ENCODE measurements at places on chromosomes 6 and 20. TPM values are rescaled to one million over a fixed set of nuclear protein-coding genes. Genes with fewer than 3 reads are reported as not detected.

The CALHM6 gene
- total RNA-seq, result not detected

The PREX1 gene
- total RNA-seq, result 32.6 TPM

The CASS4 gene
- total RNA-seq, result not detected

The COL9A3 gene
- 0.08 TPM for total RNA-seq

The ENPP5 gene
- not detected for total RNA-seq

The CDH4 gene
- 9.0 TPM for total RNA-seq

The HMGCLL1 gene
- not detected for total RNA-seq

The ISM1 gene
- 2.6 TPM for total RNA-seq

The RAD21L1 gene
- total RNA-seq, result 0.59 TPM

The BCAS1 gene
- total RNA-seq, result 0.07 TPM

The INSM1 gene
- total RNA-seq, result not detected

The CD83 gene
- 9.6 TPM for total RNA-seq

The TAF11 gene
- 20.0 TPM for total RNA-seq

The SEL1L2 gene
- not detected for total RNA-seq

The GTF3C6 gene
- total RNA-seq, result 105 TPM

The SMLR1 gene
- total RNA-seq, result not detected

The SLC4A11 gene
- total RNA-seq, result 1.1 TPM

The DEFB132 gene
- total RNA-seq, result not detected

The OR2B6 gene
- total RNA-seq, result not detected

The CTCFL gene
- total RNA-seq, result not detected

The IP6K3 gene
- total RNA-seq, result not detected

The CHRNA4 gene
- total RNA-seq, result not detected

The CDH26 gene
- total RNA-seq, result 0.64 TPM

The UNC5CL gene
- 0.37 TPM for total RNA-seq

The VSTM2L gene
- 0.27 TPM for total RNA-seq

The NKAPL gene
- total RNA-seq, result not detected

The HAO1 gene
- total RNA-seq, result not detected

The PDE7B gene
- total RNA-seq, result 1.3 TPM

The TRAPPC3L gene
- total RNA-seq, result 0.06 TPM

The SLC35A1 gene
- 10.6 TPM for total RNA-seq

The BNIP5 gene
- total RNA-seq, result not detected

The NRN1 gene
- total RNA-seq, result not detected

The LRRN4 gene
- not detected for total RNA-seq

The DBNDD2 gene
- 16.8 TPM for total RNA-seq

The CTNNBL1 gene
- 43.1 TPM for total RNA-seq

The PMEPA1 gene
- total RNA-seq, result 6.3 TPM

The LRRC1 gene
- total RNA-seq, result 6.1 TPM

The OR2H1 gene
- total RNA-seq, result not detected

The IL17F gene
- total RNA-seq, result not detected

The RIPOR2 gene
- total RNA-seq, result not detected

The NEURL2 gene
- 2.1 TPM for total RNA-seq

The NDUFAF5 gene
- 17.4 TPM for total RNA-seq

The WFDC12 gene
- not detected for total RNA-seq

The ATP6V1G2 gene
- 2.1 TPM for total RNA-seq

The CGA gene
- total RNA-seq, result 0.13 TPM

The TBCC gene
- total RNA-seq, result 51.8 TPM

The APCDD1L gene
- total RNA-seq, result 0.27 TPM

The SIGLEC1 gene
- not detected for total RNA-seq

The HLA-DRB1 gene
- not detected for total RNA-seq

The ABHD16B gene
- total RNA-seq, result not detected

The ADGRF1 gene
- total RNA-seq, result not detected

The ADGRB3 gene
- 0.24 TPM for total RNA-seq

The CD109 gene
- 19.0 TPM for total RNA-seq

The HCRTR2 gene
- not detected for total RNA-seq
